ENCODE measurements at places on chromosomes 16 and 17. TPM values are rescaled to one million over a fixed set of nuclear protein-coding genes. Genes with fewer than 3 reads are reported as not detected.
A peak's percentile ranks its signal among the peaks of the same experiment; 100 is the strongest.

GRCh38 chr17:62017496-62017895, 47.6 kb downstream of the MED13 start:
- no peak overlapping the region for H3K4me3 ChIP-seq
- no peaks in the 10 kb centered on the region for H3K4me1 ChIP-seq
- no peaks in the 10 kb centered on the region for H3K27me3 ChIP-seq
- no peak overlapping the region for H3K27ac ChIP-seq

DNA sequence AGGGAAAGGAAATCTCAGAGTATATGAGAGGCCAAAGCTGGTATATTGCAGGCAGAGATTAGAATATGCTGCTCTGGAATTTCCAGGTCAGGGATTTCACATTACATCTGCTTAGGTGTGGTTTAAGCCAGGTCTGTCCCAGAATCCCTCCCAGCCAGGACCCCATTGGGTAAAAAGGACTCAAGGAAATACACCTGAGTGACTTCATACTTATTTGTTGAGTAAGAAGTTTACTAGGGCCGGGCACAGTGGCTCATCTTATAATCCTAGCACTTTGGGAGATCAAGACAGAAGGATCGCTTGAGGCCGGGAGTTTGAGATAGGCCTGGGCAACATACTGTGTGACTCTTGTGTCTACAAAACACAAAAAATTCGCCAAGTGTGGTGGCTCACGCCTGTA, 7.2 kb downstream of the PIPOX start:
- no peak overlapping the region for H3K27ac ChIP-seq
- H3K4me3 ChIP-seq: no peak overlapping the region
- H3K27me3 ChIP-seq: no peaks in the 10 kb centered on the region
- H3K36me3 ChIP-seq: no peaks in the 10 kb centered on the region

DNA sequence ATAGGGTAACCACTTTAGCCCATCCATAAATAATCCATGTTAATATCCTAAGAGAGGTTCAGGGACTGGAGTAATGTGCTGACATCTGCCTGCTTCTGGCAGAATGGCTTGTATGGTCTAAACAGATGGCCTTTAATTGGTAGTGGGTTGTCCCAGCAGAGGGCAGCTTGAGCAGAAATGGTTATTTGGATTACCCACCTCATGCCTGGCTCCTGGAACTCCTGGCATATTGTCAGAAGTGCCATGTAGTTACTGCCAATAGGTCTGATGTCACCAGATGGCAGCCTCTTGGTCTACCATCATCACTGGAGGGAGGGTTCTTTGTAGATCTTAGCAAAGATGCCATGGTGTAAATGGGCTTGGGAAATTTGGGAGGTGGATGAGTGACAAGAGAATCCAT, 157.5 kb upstream of the SOX9 start:
- no peaks in the 10 kb centered on the region for H3K36me3 ChIP-seq
- no peaks in the 10 kb centered on the region for H3K4me1 ChIP-seq
- H3K27ac ChIP-seq: no peak overlapping the region
- no peak for DNase-seq
- no peaks in the 10 kb centered on the region for H3K27me3 ChIP-seq

DNA sequence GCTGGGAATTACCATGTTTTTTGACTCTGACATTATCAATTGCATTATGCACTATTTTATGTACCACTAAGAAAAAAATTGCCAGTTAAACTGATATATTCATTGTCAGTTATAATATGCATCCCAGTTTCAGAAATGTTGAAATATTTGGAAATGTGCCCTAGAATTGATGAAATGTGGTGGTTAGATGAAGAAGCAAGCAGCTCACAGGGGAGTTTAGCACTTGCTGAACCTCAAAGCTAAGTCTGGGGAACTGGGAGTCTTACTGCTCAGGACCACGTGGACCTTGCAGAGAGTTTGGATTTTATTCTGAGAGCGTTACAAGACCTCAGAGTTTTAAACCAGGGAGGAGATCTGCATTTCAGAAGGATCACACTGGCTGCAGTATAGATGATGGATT, 67.9 kb downstream of the TNRC6C start:
- H3K27ac ChIP-seq: no peak overlapping the region
- no peak overlapping the region for H3K4me3 ChIP-seq
- no peaks in the 10 kb centered on the region for H3K36me3 ChIP-seq
- DNase-seq: no peak

GRCh38 chr17:17309356-17309755, 6.2 kb downstream of the NT5M start:
- no peak overlapping the region for H3K27ac ChIP-seq
- peaks cover under 1% of the 10 kb centered on the region for H3K4me1 ChIP-seq
- no peaks in the 10 kb centered on the region for H3K27me3 ChIP-seq
- no peak overlapping the region for H3K4me3 ChIP-seq
- H3K36me3 ChIP-seq: no peaks in the 10 kb centered on the region
- no peak for DNase-seq

DNA sequence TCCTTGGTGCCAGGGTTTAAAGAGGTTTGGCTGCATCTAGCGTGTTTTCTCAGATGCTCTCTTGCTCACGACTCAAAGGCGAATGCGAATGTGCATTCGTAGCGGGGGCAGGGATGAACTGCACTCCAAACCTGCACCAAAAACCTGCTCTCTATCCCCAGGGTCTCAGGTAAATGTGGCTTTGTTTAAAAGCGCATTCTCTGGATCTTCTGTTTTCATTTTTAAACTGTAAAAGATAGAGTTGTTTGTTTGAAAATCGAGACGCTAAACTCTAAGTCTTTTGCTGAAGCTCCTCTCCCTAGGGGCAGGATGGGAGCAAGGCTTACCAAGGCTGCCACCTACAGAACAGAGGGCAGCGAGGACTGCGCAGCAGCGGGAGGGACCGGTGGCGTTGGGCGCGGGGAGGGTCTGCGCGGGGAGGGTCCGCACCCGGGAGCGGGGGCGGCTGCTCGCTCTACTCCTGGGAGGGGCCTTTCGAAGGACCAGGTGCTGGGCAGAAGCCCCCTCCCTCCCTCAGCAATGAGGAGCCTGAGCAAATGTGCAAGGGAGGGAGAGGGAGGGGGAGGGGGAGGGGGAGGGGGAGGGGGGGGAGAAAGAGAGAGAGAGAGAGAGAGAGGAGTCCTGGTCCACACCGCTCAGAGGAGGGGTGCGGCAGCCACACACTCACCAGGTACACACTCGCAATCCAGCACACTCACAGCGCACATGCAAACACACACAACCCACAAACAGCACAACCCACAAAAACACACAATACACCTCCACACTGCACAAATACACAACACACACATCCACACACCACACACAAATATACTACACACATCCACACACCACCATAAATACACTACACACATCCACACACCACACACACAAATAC, 142.8 kb downstream of the GRIN2A start:
- H3K27ac ChIP-seq: peak overlapping the region; percentile 40
- no peaks in the 10 kb centered on the region for H3K36me3 ChIP-seq
- no peak for DNase-seq
- H3K4me1 ChIP-seq: no peaks in the 10 kb centered on the region
- no peak overlapping the region for H3K4me3 ChIP-seq

DNA sequence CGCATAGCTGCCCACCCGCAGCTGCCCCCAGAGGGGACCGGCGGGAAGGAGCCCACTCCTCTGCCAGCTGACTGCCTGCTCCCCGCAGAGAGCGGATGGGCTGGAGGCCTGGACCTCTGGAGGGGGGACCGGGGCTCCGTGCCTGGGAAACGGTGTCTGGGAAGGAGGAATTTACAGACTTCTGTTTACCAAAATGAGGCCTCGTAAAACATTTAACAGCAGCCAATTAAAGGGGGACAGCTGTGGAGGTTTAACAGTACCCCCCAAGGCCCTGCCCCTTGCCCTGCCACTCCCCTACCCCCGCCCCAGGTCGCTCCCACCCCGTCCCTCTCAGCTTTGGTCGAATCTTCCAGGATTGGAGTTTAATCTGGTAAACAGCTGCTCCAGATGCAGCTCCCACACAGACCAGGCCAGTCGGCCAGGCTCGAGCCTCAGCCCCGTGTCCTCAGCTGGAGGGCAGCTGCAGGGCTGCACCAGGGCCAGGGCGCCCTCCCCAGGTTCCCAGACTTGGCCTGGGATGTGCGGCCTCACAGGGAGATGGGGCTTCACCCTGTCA, 41.1 kb downstream of the BAHCC1 start:
- H3K27me3 ChIP-seq: no peaks in the 10 kb centered on the region
- peak overlapping the region; percentile 70 for H3K27ac ChIP-seq
- no peak for DNase-seq

DNA sequence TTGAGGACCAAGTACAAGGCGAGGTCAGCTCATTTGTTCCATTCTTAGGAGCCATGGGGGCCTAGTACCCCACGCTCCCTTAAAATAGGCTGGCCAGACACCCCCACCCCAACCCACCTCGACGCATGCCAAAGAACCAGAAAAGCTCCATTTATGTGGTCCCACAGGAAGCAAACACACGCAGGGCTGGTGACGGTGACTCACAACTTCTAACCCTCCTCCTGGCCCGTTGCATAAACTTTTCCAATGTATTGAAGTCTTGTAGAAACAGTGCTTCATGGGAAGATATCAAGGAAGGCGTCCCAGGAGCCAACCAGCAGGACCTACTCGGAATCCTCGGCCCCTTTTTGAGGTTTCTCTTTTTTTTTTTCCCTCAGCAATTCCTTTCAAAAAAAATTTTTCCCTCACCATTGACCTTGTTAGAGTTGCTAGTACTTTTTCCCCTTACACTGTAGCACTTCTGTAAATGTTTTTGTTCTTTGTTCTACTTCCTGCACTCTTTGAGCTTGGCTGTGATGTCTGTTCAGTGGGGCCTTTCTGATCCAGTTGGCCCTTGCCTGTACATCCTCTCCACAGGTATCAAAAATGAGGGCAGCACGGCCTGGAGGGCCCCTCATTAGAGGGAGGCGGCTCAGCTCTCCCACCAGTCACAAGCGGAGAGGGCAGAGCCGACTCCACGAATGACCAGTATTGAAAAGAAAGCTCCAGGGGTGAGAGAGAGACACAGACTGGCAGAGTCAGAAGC, 208.3 kb downstream of the RGS9 start:
- H3K4me1 ChIP-seq: no peaks in the 10 kb centered on the region
- no peaks in the 10 kb centered on the region for H3K27me3 ChIP-seq
- no peak overlapping the region for H3K27ac ChIP-seq
- DNase-seq: no peak
- H3K36me3 ChIP-seq: no peaks in the 10 kb centered on the region

- peak overlapping the region; percentile 93 for H3K27ac ChIP-seq
- H3K4me3 ChIP-seq: no peak overlapping the region
- no peak for DNase-seq
Measured at GRCh38 chr17:17847726-17848125, 10.9 kb upstream of the SREBF1 start.

GRCh38 chr17:48892940-48893645, 506 bp downstream of the ATP5MC1 start:
- H3K4me1 ChIP-seq: peaks cover 21% of the 10 kb centered on the region
- H3K36me3 ChIP-seq: no peaks in the 10 kb centered on the region
- no peak for DNase-seq
- no peaks in the 10 kb centered on the region for H3K27me3 ChIP-seq

DNA sequence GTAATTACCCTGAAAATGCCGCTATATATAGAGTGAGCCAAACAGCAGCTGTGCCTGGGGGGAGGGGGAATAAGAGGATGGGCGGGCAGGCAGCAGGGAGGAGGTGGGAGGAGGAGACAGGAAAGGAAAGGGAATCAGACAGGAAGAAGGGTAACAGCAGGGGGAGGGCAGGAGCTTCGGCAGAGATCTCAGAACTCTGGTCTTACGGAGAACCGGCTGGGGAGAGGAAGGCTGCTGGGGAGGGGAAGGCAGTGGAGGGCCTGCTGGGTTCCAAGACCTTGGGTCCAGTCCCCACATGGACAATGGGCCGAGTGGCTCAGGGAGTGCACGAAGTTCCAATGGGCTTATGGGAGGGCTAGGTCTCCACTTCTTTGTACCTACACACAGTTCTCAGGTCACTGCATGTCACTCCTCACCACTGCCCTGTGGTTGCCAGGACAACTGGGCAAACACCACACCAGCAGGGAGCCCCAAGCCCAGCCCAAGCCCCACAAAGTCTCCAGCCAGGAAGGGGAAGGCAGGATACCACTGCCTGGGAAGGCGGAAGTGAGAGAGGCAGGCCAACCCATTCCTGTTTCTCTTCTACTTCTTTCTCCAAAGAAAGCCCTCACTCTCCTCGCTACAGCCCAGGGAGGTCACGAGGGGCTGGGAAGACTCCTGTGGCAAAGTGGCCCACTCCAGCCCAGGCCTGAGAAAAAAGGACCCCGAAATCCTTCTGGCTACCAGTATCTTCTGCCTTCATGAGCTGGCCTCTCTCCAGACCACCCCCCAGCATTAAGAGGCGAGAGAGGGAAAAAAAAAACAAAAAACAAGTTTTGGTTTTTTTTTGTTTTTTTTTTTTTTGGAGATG, 25.3 kb downstream of the G6PC3 start:
- no peak overlapping the region for H3K4me3 ChIP-seq
- H3K27me3 ChIP-seq: no peaks in the 10 kb centered on the region
- H3K36me3 ChIP-seq: no peaks in the 10 kb centered on the region
- peak overlapping the region; percentile 87 for H3K27ac ChIP-seq

GRCh38 chr16:1535391-1536291, 2.2 kb downstream of the TMEM204 start:
- H3K4me1 ChIP-seq: no peaks in the 10 kb centered on the region
- H3K4me3 ChIP-seq: no peak overlapping the region
- no peaks in the 10 kb centered on the region for H3K27me3 ChIP-seq
- DNase-seq: no peak
- peak overlapping the region; percentile 83 for H3K27ac ChIP-seq

- peaks cover 96% of the 10 kb centered on the region for H3K27me3 ChIP-seq
- no peak for DNase-seq
- H3K36me3 ChIP-seq: no peaks in the 10 kb centered on the region
- no peaks in the 10 kb centered on the region for H3K4me1 ChIP-seq
- no peak overlapping the region for H3K4me3 ChIP-seq
- H3K27ac ChIP-seq: no peak overlapping the region
Measured at GRCh38 chr17:49002331-49002730, 5.1 kb downstream of the IGF2BP1 start.

DNA sequence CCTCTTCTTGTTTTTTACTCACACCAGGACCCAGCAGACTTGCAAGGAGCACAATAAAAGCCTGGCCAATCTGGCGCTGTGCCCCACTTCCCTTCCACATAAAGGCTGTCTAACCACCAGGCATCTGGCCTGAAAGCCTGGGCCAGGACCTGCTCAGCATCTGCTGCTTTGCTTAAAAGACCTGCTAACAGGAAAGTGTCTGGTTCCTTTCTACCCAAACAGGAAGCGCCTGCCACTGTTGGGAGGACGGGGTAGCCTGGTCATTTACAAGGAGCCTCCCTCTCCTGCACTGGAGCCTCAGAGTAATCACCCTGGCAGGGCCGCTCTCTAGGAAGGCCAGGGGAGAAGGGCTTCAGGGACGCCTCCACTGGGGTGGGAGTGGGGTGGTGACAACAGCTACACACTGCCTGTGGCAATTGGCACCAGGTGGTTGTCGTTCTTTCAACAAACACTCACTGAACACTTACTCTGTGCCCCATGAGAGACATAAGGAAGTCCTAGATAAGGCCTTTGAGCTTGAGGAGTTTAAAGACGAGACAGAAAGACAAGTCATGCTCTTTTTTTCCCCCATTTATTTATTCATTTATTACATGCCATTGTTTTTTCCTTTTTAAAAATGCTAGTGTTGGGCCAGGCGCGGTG, 6.3 kb upstream of the MMP28 start:
- DNase-seq: peak; percentile 76
- H3K36me3 ChIP-seq: no peaks in the 10 kb centered on the region
- no peaks in the 10 kb centered on the region for H3K27me3 ChIP-seq
- no peaks in the 10 kb centered on the region for H3K4me1 ChIP-seq

- no peak overlapping the region for H3K27ac ChIP-seq
- H3K36me3 ChIP-seq: no peaks in the 10 kb centered on the region
- no peaks in the 10 kb centered on the region for H3K27me3 ChIP-seq
- DNase-seq: no peak
- H3K4me1 ChIP-seq: no peaks in the 10 kb centered on the region
Measured at GRCh38 chr17:8975091-8975725, 9.7 kb upstream of the PIK3R5 start.

The KRT16 gene
- not detected for total RNA-seq

The HOXB1 gene
- total RNA-seq: not detected

The CLDN9 gene
- not detected for total RNA-seq

The CACNA1G gene
- total RNA-seq: 0.10 TPM

All from adrenal gland (tissue), 19 donors.